Activated T-helper 17 cell treated with anti-CD3 and anti-CD28 coated beads, Interleukin-2, amount 50 U/mL, for 72 hours (primary cell): ENCODE measurements at places on chromosomes 5 and 9.
A peak's percentile ranks its signal among the peaks of the same experiment; 100 is the strongest.

- H3K36me3 ChIP-seq, result no peaks in the 10 kb centered on the region
- no peak for ATAC-seq
- peaks cover 28% of the 10 kb centered on the region for H3K4me1 ChIP-seq
- no peaks in the 10 kb centered on the region for H3K27me3 ChIP-seq
- H3K27ac ChIP-seq, result peak overlapping the region; percentile 6
- no peak overlapping the region for H3K4me3 ChIP-seq
Measured at GRCh38 chr5:134511796-134512660, 13.4 kb upstream of the JADE2 start.

GRCh38 chr5:94968507-94969095 lies 316.3 kb downstream of the MCTP1 start:
- H3K36me3 ChIP-seq, result no peaks in the 10 kb centered on the region
- ATAC-seq, result no peak
- no peaks in the 10 kb centered on the region for H3K4me1 ChIP-seq
- H3K27me3 ChIP-seq, result no peaks in the 10 kb centered on the region
- no peak overlapping the region for H3K27ac ChIP-seq

DNA sequence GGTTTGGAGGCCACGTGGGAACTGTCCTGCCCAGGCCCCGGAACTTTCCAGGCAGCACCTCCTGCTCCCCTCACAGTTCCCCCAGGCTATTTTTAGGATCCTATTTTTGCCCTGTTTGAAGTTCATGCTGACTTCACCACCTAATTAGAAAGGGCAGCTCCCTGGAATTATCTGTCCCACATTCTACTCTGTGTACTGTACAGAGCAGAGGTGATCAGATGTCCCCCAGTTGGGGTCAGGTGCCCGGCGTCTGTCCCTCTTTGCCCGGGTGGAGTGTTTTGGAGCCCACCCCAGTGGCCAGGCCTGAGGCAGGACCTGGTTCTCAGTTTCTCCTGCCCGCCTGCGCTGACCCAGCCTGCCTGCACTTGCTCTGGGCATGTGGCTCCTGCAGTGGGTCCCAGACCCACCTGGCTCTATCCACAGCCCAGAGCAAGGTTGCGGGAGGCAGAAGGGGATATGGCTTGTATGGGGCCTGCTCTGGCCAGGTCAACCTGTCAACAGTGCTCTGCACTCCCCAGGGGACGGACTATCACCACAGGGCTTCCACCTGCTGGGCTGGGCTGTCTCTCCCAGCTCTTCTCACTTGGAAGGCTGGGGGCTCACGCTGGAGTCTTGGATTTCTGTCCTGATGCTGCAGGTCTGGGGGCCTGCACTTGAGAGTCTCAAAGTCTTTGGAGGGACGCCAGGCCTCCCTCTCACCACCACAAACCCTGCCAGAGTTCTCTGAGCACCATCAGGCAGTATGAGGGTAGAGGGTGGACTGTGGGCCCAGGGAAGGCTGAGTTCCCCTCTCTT lies 268.3 kb downstream of the GADD45G start:
- no peak overlapping the region for H3K4me3 ChIP-seq
- no peaks in the 10 kb centered on the region for H3K36me3 ChIP-seq
- no peak overlapping the region for H3K27ac ChIP-seq
- no peaks in the 10 kb centered on the region for H3K4me1 ChIP-seq
- no peaks in the 10 kb centered on the region for H3K27me3 ChIP-seq
- peak; percentile 39 for ATAC-seq

DNA sequence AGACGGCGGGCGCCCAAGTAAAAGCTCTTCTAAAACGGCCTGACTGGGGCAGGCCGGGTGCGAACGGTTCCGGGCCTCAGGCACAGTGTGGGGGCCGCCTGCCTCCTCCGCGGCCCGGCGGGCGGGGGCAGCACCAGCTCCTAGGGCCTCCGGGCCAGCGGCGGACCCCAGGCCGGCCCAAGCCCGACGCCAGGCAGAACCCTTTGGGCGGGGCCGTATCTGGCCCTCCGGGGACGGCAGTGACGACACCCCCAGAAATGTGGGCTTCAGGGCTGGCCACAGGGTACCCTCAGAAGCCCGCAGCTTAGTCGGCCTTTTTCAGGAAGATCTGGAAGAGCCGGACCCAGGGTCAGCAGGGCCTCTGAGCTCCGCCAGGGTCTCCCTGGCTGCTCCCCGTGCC lies 4.0 kb downstream of the LTC4S start:
- H3K4me3 ChIP-seq, result peak overlapping the region; percentile 69
- no peak for ATAC-seq
- H3K27me3 ChIP-seq, result no peaks in the 10 kb centered on the region
- no peak overlapping the region for H3K27ac ChIP-seq

- H3K27me3 ChIP-seq, result no peaks in the 10 kb centered on the region
- no peak overlapping the region for H3K27ac ChIP-seq
- ATAC-seq, result no peak
Measured at GRCh38 chr5:149865746-149866145, 78.8 kb downstream of the PDE6A start.

DNA sequence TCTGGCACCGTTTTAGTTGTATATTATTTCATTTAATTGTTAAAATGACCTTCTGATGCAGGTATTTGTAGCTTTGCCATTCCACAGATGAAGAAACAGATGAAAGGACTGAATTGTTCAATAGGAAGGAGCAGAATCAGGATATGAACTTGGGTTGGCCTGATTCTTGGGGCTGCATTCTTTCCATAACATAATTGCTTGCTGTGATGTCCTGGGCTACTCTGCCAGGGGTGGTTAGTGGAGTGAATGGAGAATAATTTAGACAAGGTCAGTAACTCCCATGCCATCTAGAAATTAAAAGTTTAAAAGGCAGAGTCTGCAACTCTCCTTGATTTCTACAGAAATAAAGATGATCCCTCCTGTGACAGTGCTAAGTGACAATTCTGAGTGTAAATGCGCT lies 15.9 kb downstream of the TLR4 start:
- no peak for ATAC-seq
- H3K36me3 ChIP-seq, result no peaks in the 10 kb centered on the region
- no peak overlapping the region for H3K27ac ChIP-seq

GRCh38 chr5:81181576-81182316 lies 51.4 kb upstream of the CKMT2 start:
- ATAC-seq, result no peak
- H3K4me3 ChIP-seq, result no peak overlapping the region
- H3K4me1 ChIP-seq, result peaks cover 10% of the 10 kb centered on the region
- H3K36me3 ChIP-seq, result peaks cover 39% of the 10 kb centered on the region
- H3K27ac ChIP-seq, result peak overlapping the region; percentile 34
- no peaks in the 10 kb centered on the region for H3K27me3 ChIP-seq

GRCh38 chr5:96288166-96288844 lies 144.7 kb downstream of the PCSK1 start:
- H3K4me3 ChIP-seq, result no peak overlapping the region
- H3K4me1 ChIP-seq, result no peaks in the 10 kb centered on the region
- H3K27me3 ChIP-seq, result peaks cover 18% of the 10 kb centered on the region
- no peak overlapping the region for H3K27ac ChIP-seq
- H3K36me3 ChIP-seq, result no peaks in the 10 kb centered on the region

GRCh38 chr5:181173420-181174342 lies 26.3 kb downstream of the OR2V2 start:
- H3K27me3 ChIP-seq, result peaks cover 33% of the 10 kb centered on the region
- peak; percentile 76 for ATAC-seq
- peak overlapping the region; percentile 75 for H3K27ac ChIP-seq
- H3K36me3 ChIP-seq, result peaks cover 26% of the 10 kb centered on the region
- peaks cover 23% of the 10 kb centered on the region for H3K4me1 ChIP-seq
- H3K4me3 ChIP-seq, result peak overlapping the region; percentile 69

GRCh38 chr5:1230551-1230950 lies 5.4 kb downstream of the SLC6A18 start:
- no peaks in the 10 kb centered on the region for H3K36me3 ChIP-seq
- ATAC-seq, result no peak
- H3K27ac ChIP-seq, result no peak overlapping the region
- H3K4me1 ChIP-seq, result no peaks in the 10 kb centered on the region
- peaks cover 9% of the 10 kb centered on the region for H3K27me3 ChIP-seq

GRCh38 chr9:136243631-136244030 lies 2.0 kb downstream of the QSOX2 start:
- peak; percentile 59 for ATAC-seq
- peaks cover 23% of the 10 kb centered on the region for H3K36me3 ChIP-seq
- H3K27ac ChIP-seq, result peak overlapping the region; percentile 82
- no peaks in the 10 kb centered on the region for H3K27me3 ChIP-seq
